MCF 10A (cell line): ENCODE measurements at places on chromosomes 2 and 18. TPM values are rescaled to one million over a fixed set of nuclear protein-coding genes. Genes with fewer than 3 reads are reported as not detected.

ST8SIA3 gene
- not detected in 2 replicates for total RNA-seq

- no peak for DNase-seq
Observed at GRCh38 chr18:62777814-62778213, 62.5 kb downstream of the PHLPP1 start.

GPR39 gene
- total RNA-seq: 7.2 and 7.7 TPM in 2 replicates

DNA sequence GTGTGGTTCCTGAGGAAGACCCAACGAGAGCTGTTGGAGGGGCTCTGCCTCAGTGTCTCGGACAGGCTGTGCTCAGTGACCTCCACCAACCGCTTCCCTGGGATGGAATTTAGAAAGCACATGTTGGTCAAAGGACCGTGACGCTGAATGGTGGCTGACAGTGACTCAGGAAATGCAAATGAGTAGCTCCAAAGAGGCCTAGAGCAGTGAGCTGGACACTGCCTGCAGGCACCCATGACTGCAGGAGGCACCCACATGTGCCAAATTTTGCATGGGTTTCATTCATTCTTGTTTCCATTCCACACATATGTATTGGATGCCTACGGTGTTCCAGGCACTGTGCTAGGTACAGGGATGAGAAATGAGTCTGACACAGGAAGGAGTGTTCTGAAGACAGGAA is 46.4 kb downstream of the ACKR3 start:
- no peak for DNase-seq

DNA sequence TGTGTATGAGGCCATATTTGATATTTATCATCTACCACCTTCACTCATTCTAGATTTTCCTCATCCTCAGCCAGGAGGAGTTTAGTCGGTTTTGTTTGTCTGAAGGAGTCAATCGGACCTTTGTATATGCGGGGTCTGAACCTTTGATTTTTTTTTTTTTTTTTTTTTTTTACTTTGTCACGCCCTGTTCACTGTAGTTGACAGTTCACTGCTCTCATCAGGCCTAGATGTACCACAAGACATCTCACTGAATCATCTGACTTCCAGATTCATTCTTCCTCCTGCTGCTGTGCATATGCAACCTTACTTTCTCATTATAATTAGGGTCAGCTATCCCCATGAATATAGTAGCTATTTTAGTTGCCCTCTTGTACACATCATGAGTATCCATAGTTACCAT is 133.2 kb downstream of the ARHGAP15 start:
- no peak for DNase-seq

DNA sequence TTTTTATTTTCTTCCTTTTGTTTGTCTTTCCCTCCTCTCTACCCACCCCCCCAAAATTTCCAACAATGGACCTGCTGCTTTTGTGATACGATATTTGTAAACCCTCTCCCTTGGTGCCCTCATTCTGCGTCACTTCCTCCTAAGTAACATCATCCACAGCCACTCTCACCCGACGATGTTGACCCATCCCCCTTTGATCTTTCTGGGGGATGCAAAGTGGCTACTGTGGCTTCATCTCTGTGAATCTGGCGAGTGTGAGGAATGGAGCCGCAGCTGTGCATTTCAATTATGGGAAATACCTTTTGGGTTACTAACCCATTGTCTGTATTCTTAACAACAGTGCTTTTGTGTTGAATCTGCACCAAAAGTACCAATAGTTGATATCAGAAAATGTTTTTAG is 19.4 kb downstream of the ANTXR1 start:
- no peak for DNase-seq

GRCh38 chr18:50970006-50970405 is 2.2 kb downstream of the ELAC1 start:
- peak; percentile 27 for DNase-seq

SERPINB10 gene
- total RNA-seq: not detected in 2 replicates

DNA sequence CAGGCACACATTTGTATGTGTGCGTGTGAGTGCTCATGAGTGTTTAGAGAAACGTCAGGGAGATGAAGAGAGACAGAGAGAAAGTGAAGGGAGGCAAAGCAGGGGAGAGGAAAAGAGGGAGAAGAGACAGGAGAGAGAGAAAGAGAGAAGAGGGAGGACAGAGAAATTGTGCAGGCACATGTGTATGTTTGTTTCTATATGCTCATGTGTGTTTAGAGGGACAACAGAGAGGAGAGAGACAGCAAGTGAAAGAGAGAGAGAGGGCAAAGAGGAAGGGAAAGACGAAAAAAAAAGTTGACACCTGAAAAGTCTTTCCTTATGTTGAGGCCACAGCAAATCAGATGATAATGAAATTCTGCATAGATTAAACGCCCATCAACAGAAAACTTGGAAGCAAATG is 541.1 kb downstream of the TNS1 start:
- no peak for DNase-seq

DNA sequence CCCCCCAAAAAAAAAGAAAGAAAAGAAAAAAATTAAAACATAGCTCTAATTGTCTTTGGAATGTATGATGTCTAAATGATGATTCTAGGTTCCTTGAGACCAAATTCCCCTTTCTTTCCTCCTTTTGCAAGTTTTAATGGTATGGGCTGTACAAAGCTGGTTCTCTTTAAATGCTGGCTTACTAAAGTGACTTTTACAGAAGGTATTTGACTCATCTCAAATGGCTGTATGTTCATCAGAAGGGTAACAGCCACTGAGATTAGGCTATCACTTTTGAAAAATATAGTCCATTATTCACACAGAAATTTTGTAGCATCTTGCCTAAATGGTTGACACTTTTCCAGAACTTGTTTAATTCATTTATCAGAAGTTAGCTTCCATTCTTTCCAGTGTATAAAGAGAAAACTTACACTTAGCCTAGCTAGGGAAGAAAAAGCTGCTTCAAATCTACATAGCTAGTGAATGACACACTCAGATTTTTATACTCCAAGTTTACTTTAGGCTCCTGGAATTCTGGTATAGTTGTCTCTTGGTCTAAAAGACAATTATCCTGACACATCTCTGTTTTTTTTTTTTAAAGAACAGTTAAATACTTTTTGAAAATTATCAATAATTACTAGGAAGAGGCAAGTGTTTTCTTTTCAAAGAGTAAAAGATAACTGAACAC is 622.6 kb downstream of the LRP1B start:
- no peak for DNase-seq

GRCh38 chr18:5628512-5629255 is 84.9 kb upstream of the EPB41L3 start:
- DNase-seq: no peak

- peak; percentile 57 for DNase-seq
Observed at GRCh38 chr2:29080886-29081743, 6.8 kb upstream of the PCARE start.

SPAST gene
- total RNA-seq: 20.4 and 23.8 TPM in 2 replicates

GRCh38 chr2:129730979-129731378 is 248.5 kb upstream of the RAB6C start:
- no peak for DNase-seq

GRCh38 chr2:46015671-46016070 is 281.5 kb upstream of the EPAS1 start:
- no peak for DNase-seq

DNA sequence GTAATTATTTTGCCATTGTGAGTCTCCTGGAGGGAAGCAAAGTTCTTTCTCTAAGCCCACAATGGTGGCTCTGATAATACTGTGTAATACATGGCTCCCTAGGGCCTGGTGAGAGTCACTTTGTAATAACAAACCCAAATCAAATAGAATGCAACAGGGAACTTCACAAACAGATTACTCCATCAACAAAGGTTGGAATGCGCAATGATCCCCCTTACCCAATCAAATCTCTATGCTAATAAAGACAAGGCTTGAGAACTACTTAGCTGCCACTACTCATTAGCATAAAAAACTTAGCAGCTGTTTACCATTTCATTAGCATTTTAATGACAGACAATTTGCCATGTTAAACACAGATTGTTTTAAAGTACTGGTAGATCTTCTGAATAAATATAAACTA is 285.6 kb upstream of the SESTD1 start:
- no peak for DNase-seq

PRR30 gene
- not detected in 2 replicates for total RNA-seq

- no peak for DNase-seq
Observed at GRCh38 chr2:237490009-237490711, 3.1 kb downstream of the MLPH start.

ALK gene
- total RNA-seq: 0.07 TPM in 1 of 2 replicates, not detected in the other

- no peak for DNase-seq
Observed at GRCh38 chr18:52510139-52510538, 170.1 kb downstream of the DCC start.

DNA sequence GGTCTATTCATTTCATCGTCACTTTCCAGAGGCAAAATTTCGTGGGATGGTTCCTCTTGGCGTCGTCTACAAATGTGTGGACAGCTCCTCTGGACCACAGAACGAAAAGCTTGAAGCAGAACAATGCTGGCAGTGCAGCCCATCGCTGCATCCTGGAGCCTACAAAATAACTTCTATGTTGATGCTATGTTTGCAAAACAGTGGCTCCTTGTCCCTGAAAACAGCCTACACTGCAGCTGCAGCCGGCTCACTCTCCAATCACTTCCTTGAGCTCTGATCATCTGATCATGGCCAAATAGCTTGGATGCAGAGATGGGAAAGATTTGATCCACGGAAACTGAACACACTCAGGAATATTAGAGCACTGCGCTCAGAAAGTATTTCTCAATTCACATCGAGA is 60.0 kb downstream of the DOCK10 start:
- DNase-seq: no peak

ANKRD44 gene
- total RNA-seq: 4.4 and 6.9 TPM in 2 replicates

CD302 gene
- 0.12 and 0.21 TPM in 2 replicates for total RNA-seq

DNA sequence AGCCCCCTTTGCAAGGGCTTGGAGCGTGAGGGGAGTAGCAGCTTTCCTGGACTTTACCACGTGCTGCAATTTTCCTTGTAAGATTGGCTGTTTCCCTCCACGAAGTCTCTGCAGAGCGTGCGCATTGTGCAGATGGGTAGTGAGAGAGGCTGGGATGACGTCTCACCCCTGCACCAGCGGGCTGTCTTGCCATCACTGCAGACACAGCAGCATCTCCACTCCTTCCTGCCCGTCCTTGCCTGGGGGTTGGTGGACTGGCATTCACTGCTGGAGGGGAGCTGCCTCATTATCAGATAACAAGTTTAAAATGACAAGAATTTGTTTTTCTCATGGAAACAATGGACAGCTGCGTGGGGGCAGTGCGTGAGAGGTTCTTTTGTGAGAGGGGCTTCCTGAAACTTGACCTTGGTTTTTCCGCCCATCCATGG is 45.3 kb upstream of the HS6ST1 start:
- no peak for DNase-seq

DNA sequence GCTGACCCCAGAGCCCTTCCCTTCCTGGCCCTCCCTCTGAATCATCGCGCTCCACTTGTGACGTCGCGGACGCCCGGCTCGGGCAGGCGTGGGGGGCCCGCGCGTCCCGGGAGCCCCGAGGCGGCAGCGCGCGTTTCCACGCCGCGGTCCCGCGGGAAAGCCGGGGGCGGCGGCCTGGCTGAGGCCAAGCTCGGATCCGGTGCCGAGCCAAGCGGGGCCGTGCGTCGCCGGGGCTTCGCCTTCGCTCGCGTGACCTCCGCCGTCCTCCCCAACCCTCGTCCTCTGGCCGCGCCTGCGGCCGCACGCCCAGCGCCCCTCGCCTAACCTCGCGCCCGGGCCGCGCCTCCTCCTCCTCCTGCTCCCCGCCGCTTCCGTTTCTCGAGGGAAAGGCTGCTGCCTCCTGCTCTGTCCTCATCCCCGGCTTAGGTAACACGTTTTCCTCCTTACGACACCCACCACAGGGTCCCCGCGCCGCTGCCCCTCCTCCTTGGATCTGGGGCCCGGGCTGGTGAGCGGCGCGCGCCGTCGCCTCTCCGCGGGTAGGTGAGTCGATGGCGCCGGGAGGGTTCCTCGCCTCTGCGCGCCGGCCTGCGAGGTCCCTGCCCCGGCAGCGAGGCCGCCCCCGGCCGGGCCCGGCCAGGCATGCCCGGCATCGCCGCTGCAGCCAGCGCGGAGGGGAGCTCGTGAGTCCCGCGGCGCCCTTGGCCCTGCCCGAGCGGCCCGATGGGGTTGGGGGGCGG is at the start of gene INPP1:
Gene INPP1 (plus strand): TSS at position 54 of the 740 bp plus-strand sequence. CDS start 16,514 bp downstream, outside the sequence.
- DNase-seq: peak; percentile 63

DNA sequence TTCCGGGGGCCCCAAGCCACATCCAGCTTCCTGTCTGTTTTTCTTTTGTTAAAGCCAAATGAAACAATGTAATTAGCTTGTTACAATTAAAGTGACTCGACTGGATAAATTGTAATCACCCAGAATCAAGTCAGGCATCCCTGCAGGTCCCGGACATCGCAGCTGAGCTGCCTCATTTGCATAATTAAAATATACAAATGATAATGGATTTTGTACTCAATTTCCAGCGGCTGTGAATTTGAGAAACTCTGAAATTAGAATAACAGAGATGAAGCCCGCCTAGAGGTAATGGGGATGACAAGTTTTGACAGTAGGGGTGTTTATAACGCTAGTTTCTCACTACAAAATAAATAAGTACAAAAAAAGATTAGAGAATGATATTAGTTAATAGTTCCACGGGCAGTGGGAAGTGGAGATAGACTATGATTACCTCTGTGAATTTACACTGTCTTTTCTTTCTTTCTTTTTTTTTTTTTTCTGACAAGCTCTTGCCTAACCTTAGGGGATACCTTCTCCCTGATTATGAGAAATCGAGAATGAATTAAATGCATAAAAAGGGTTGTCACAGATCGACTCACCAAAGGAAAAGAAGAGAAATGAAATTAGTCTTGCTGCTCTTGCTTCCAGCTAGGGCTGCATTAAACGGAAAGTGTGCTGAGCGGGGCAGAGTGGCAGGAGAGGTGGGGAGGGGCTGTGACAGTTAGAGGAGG is 82.6 kb upstream of the SKOR2 start:
- no peak for DNase-seq

RAPGEF4 gene
- 0.42 TPM in 1 of 2 replicates, not detected in the other for total RNA-seq
